ENCODE measurements at places on chromosomes 1 and 21. TPM values are rescaled to one million over a fixed set of nuclear protein-coding genes. Genes with fewer than 3 reads are reported as not detected.

Gene RXFP4
- not detected for total RNA-seq

Gene SLC6A17
- under 0.01 TPM for total RNA-seq

Gene KRTAP19-1
- not detected for total RNA-seq

Gene SVBP
- total RNA-seq: 15.3 TPM

Gene LINGO4
- not detected for total RNA-seq

Gene CLIC6
- under 0.01 TPM for total RNA-seq

Gene NCF2
- 7.1 TPM for total RNA-seq

Gene MSH4
- not detected for total RNA-seq

Gene TAL1
- total RNA-seq: 1.5 TPM

Gene MEX3A
- total RNA-seq: 23.7 TPM

Gene OR6K3
- not detected for total RNA-seq

Gene ASCL5
- 0.49 TPM for total RNA-seq

Gene GNB1
- 169 TPM for total RNA-seq

Gene CAMSAP2
- 10.9 TPM for total RNA-seq

Gene SLC2A5
- total RNA-seq: 0.51 TPM

Gene LSS
- 66.0 TPM for total RNA-seq

Gene RGS18
- total RNA-seq: not detected

Gene GSTM1
- total RNA-seq: 32.2 TPM

Gene SPRR2E
- not detected for total RNA-seq

Gene S100A6
- 1,631 TPM for total RNA-seq

Gene PGBD5
- total RNA-seq: 1.3 TPM

Gene CCDC27
- total RNA-seq: not detected

Gene KIRREL1
- 267 TPM for total RNA-seq

Gene USH2A
- total RNA-seq: under 0.01 TPM

Gene ALX3
- not detected for total RNA-seq

Gene KCNA10
- not detected for total RNA-seq

Gene OPTC
- total RNA-seq: not detected

Gene AURKAIP1
- 250 TPM for total RNA-seq

Gene IVL
- not detected for total RNA-seq

Gene LRRC7
- not detected for total RNA-seq

Gene CSF3R
- total RNA-seq: not detected

Gene BARHL2
- not detected for total RNA-seq

Gene FAM78B
- under 0.01 TPM for total RNA-seq

Gene CLCA4
- total RNA-seq: not detected

Gene MYOG
- total RNA-seq: not detected

Gene DNAH14
- 5.2 TPM for total RNA-seq

Gene SELL
- 0.16 TPM for total RNA-seq

Gene NUDT4B
- total RNA-seq: 15.6 TPM

Gene MATN1
- not detected for total RNA-seq

Gene FCRL6
- total RNA-seq: not detected

Gene GPR3
- 1.6 TPM for total RNA-seq

Gene TMCC2
- 3.0 TPM for total RNA-seq
